ENCODE measurements at places on chromosomes 11 and 22. TPM values are rescaled to one million over a fixed set of nuclear protein-coding genes. Genes with fewer than 3 reads are reported as not detected.

Gene JOSD1
- total RNA-seq: 54.8 TPM

Gene SPI1
- total RNA-seq: not detected

Gene OVCH2
- not detected for total RNA-seq

Gene MRGPRX4
- total RNA-seq: not detected

Gene OR10A2
- total RNA-seq: not detected

Gene OVOL1
- total RNA-seq: not detected

Gene OR51I2
- not detected for total RNA-seq

Gene KLHDC7B
- total RNA-seq: 0.08 TPM

Gene CFAP300
- 5.5 TPM for total RNA-seq

Gene OR5A2
- not detected for total RNA-seq

Gene NAALADL1
- total RNA-seq: 13.1 TPM

Gene LDHAL6A
- total RNA-seq: not detected

Gene SLC17A6
- total RNA-seq: not detected

Gene MMP13
- not detected for total RNA-seq

Gene CLMP
- total RNA-seq: 47.2 TPM

Gene GRAMD1B
- total RNA-seq: 0.68 TPM

Gene DEPDC7
- 3.5 TPM for total RNA-seq

Gene XKR3
- total RNA-seq: not detected

Gene C22orf31
- total RNA-seq: not detected

Gene CFAP68
- total RNA-seq: 7.5 TPM

Gene PLEKHB1
- total RNA-seq: 1.1 TPM

Gene LAYN
- 6.5 TPM for total RNA-seq

Gene WBP2NL
- 0.23 TPM for total RNA-seq

Gene ACER3
- total RNA-seq: 13.3 TPM

Gene CDC42EP1
- total RNA-seq: 3.2 TPM

Gene CTSF
- 11.3 TPM for total RNA-seq

Gene LRRC10B
- total RNA-seq: not detected

Gene PNPLA5
- total RNA-seq: not detected

Gene UPK2
- total RNA-seq: not detected

Gene DMC1
- 1.1 TPM for total RNA-seq

Gene MS4A6A
- not detected for total RNA-seq

Gene CHRDL2
- total RNA-seq: not detected

Gene AHNAK
- total RNA-seq: 257 TPM

Measured in smooth muscle cell of the coronary artery (primary cell).